LHCN-M2 (cell line): ENCODE measurements at places on chromosomes 1 and 21. TPM values are rescaled to one million over a fixed set of nuclear protein-coding genes. Genes with fewer than 3 reads are reported as not detected.
A peak's percentile ranks its signal among the peaks of the same experiment; 100 is the strongest.

GRCh38 chr1:244665771-244666217 lies 12.9 kb downstream of the DESI2 start:
- peak; percentile 84 for DNase-seq

The GJA9 gene
- not detected in 2 replicates for total RNA-seq

The S100B gene
- total RNA-seq: not detected in 2 replicates

- DNase-seq: no peak
Observed at GRCh38 chr1:6996371-6996770, 211.1 kb downstream of the CAMTA1 start.

DNA sequence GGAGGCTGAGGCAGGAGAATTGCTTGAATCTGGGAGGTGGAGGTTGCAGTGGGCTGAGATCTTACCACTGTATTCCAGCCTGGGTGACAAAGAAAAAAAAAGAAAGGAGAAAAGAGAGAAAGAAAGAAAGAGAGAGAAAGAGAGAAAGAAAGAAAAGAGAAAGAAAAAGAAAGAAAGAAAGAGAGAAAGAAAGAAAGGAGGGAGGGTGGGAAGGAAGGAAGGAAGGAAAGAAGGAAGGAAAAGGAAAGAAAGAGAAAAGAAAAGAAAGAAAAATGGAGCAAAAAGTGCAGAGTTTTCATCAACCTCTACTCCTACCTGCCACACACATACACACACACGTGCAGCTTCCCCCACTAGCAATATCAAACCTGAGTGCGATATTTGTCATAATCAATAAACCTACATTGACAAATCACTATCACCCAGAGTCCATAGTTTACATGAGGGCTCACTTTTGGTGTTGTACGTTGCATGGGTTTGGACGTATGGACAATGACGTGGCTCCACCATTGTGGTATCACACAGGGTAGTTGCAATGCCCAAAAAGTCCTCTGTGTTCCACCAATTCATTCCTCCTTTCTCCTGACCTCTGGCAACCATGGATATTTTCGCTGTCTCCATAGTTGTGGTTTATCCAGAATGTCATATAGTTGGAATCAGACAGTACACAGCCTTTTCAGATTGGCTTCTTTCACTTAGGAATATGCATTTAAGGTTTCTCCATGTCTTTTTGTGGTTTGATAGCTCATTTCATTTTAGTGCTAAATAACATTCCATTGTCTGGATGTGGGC lies 36.5 kb downstream of the EVA1C start:
- peak; percentile 37 for DNase-seq

DNA sequence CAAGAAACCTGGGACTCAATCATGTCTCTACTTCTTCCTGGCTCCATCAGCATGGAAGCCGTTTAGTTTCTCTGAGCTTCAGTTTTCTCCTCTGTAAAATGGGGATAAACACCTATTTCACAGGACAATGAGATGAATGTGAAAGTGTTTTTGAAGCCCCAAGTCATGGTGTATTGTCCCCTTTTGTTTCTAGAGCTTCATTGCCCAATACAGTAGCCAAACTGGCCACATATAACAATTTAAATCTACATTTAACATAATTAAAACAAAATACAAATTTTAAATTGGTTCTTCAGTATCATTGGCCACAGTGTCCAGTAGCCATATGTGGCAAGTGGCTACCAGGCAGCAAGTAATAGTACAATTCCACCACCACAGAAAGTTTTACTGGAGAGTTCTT lies 2.3 kb upstream of the EFCAB14 start:
- DNase-seq: no peak

DNA sequence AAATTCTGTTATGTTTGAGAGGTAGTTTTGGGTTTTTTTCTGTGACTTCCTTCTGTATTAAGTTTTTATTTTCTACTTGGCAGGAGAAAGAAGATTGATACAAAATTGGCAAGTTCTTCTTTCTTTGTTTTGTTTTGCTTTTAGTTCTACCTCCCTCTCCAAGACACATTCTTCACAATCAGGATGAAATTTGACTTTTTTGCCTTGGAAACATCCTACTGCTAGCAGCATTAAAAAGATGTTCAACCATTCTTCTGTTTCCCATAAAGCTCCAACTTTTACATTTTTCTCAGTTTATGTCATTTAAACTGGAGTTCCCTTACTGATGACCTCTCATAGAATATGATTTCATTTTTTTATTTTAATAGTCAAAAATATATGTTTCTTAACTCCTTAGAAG lies 234.8 kb downstream of the NCAM2 start:
- DNase-seq: no peak

The SNRPE gene
- total RNA-seq: 56.7 and 59.2 TPM in 2 replicates

The IL22RA1 gene
- total RNA-seq: not detected in 2 replicates

- DNase-seq: no peak
Observed at GRCh38 chr1:113369040-113369439, 21.3 kb upstream of the MAGI3 start.

The SPSB1 gene
- total RNA-seq: 28.9 and 34.0 TPM in 2 replicates

DNA sequence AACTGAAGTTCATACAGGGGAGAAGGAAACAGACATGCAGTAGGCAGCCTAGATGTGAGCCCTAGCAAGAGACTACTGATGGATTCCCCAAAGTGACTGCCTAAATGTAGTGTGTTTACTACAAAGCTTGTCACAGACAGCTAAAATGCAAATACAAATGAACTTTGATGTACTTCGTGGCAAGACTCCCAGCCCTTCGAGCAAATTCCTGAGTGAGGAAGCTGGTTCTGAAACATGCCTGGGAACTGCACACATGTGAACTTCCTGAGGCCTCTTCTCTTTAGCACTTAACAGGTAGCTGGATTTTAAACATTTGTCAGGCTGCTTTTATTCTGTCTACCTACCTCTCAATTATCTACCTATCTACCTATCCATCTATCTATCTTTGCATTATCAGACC lies 6.7 kb upstream of the IRF2BP2 start:
- DNase-seq: peak; percentile 26

- no peak for DNase-seq
Observed at GRCh38 chr21:28133116-28133515, 859.6 kb downstream of the LTN1 start.

- DNase-seq: peak; percentile 60
Observed at GRCh38 chr1:199223936-199224335, 585.1 kb downstream of the PTPRC start.

The ANGPTL1 gene
- 2.0 and 3.7 TPM in 2 replicates for total RNA-seq

- DNase-seq: no peak
Observed at GRCh38 chr1:191528275-191528674, 630.0 kb upstream of the RGS18 start.

The FAM229A gene
- total RNA-seq: 2.0 and 5.2 TPM in 2 replicates

GRCh38 chr1:221708076-221708571 lies 33.8 kb downstream of the DUSP10 start:
- peak; percentile 94 for DNase-seq

GRCh38 chr1:23422241-23422877 lies 2.2 kb downstream of the TCEA3 start:
- peak; percentile 66 for DNase-seq

The TACSTD2 gene
- not detected in 2 replicates for total RNA-seq

The CFAP141 gene
- total RNA-seq: not detected in 2 replicates

DNA sequence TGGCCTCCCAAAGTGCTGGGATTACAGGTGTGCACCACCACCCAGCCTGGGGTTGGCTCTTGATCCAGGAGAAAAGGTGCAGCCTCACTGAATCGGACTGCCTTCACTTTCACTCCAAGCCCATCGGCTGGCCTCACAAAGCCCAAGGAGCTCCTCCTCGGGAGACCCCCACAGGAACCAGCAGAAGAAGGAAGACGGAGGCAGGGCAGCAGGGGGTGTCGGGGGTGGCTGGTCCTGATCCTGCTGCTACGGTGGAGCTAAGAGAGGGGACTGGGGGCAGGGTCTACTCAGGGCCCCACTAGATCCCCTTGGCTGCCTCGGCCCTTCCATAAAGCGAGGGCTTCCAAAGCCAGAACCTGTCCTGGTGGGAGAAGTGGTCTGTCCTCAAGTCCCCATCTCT lies 93.9 kb downstream of the STUM start:
- DNase-seq: no peak

DNA sequence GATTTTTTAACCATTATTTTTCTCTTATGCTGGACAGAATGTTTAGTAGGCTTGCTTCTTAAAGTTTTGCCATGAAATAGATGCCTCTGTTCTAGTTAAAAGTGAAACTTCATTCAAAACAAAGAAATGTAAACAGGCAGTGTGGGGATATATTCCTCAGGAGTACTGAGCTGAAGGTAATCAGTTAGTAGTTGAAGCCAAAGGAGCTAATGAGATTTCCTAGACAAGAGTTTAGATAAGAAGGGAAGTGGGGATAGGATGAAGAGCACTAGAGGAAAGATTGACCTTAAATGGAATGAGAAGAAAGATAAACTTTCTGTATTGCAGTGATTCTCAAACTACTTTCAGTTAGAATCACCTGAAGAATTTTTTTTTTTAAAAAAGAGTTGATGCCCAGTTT lies 23.9 kb downstream of the PRRC2C start:
- no peak for DNase-seq

DNA sequence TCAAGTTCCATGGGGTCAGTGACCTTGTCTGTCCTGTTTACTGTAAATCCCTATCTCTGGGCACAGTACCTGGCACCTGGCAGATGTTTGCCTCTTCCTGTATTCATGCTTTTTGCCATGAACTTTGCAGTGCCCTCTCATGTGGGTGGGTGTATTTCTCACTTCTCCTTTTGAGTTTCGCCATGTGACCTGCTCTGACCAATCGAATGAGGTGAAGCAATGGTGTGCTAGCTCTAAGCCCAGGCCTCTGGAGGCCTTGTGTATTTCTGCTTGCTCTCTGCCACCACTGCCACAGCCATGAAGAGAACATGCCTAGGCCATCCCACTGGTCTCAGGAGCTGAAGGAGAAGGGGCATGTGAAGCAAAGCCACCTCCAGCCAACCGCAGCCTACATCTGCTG lies 185.5 kb upstream of the ZC3H12A start:
- DNase-seq: no peak

The FBLIM1 gene
- 10.3 and 10.4 TPM in 2 replicates for total RNA-seq

GRCh38 chr1:117231748-117232373 lies 21.1 kb upstream of the VTCN1 start:
- no peak for DNase-seq

GRCh38 chr21:45417256-45417950 lies 12.4 kb downstream of the COL18A1 start:
- DNase-seq: peak; percentile 46

The NBPF20 gene
- 3.2 and 3.5 TPM in 2 replicates for total RNA-seq

The C1orf116 gene
- under 0.01 TPM in 1 of 2 replicates, not detected in the other for total RNA-seq

- no peak for DNase-seq
Observed at GRCh38 chr1:44526295-44527073, 121.4 kb downstream of the RNF220 start.

GRCh38 chr1:208731981-208732821 lies 488.0 kb upstream of the PLXNA2 start:
- DNase-seq: no peak

The PARP1 gene
- 118 and 139 TPM in 2 replicates for total RNA-seq

GRCh38 chr1:179079113-179079761 lies 2.6 kb upstream of the TOR3A start:
- DNase-seq: peak; percentile 79

The CRYAA gene
- total RNA-seq: not detected in 2 replicates

The DBT gene
- 3.4 and 3.7 TPM in 2 replicates for total RNA-seq

- DNase-seq: no peak
Observed at GRCh38 chr21:46152927-46153246, 2.5 kb downstream of the FTCD start.

- peak; percentile 25 for DNase-seq
Observed at GRCh38 chr1:241391926-241392710, 35.1 kb upstream of the RGS7 start.

- DNase-seq: peak; percentile 58
Observed at GRCh38 chr1:15218287-15219279, 28.4 kb upstream of the FHAD1 start.

- DNase-seq: no peak
Observed at GRCh38 chr21:46386734-46387088, 62.8 kb downstream of the PCNT start.

- no peak for DNase-seq
Observed at GRCh38 chr1:46554597-46555381, 3.3 kb upstream of the KNCN start.

The STRIP1 gene
- total RNA-seq: 41.2 and 46.2 TPM in 2 replicates

The CLCA2 gene
- total RNA-seq: 0.23 and 0.26 TPM in 2 replicates

DNA sequence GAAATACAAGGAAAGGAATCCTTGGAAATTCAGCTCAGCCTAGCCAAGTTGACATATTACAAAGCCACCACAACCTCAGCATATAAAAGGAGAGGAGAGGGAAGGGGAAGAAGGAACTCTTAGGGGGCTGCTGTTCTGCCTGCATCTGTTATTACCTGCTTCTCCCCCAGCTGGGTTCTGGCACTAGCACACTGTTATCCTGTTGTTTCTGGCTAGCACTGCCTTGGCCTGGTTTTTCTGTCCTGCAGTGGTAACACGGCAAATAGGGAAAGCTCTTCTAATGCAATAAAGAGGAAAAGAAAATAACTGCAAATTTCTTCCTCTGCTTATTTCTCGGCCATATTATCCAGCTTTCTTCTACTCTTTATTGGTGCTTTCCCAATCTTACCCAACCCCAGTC lies 16.5 kb upstream of the VCAM1 start:
- no peak for DNase-seq

DNA sequence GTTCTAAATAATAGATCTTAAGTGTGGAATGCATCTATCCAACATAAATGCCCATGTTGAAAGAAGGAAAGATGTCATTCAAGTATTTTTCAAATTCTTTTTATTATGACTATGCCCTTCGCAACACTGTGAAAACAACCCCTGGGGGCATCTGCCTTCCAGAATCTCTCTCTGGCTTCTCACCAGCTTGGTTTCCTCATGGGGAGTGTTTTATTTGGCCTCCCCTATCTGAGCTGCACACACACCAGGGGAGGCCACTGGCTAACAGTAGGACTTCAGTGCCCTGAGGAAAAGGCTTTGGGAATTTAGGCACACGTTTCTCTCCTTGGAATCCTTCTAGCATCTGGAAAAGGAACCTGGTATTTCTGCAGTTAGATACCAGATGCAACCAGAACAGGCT lies 130.6 kb downstream of the EDEM3 start:
- DNase-seq: no peak

DNA sequence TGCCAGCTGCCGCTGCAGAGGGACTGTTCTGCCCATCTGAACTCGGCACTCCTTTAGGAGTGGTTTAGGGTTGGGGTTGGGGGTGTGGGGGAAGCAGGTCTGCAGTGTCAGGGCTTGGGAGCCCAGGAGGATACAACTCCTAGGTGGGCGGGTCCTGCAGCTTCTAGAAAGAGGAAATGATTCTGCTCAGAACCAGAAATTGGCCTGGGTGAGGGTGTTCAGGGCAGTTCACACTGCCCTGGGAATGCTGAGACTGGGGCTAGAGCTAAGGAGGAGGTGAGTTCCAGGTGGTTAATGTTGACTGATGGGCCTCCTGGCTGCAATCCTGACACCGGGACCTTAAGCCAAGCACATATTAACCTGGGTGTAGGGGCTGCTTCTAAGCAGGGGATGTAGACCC lies 4.8 kb upstream of the SLC26A9 start:
- no peak for DNase-seq

GRCh38 chr21:45916011-45916840 lies 65.3 kb upstream of the COL6A1 start:
- peak; percentile 26 for DNase-seq

DNA sequence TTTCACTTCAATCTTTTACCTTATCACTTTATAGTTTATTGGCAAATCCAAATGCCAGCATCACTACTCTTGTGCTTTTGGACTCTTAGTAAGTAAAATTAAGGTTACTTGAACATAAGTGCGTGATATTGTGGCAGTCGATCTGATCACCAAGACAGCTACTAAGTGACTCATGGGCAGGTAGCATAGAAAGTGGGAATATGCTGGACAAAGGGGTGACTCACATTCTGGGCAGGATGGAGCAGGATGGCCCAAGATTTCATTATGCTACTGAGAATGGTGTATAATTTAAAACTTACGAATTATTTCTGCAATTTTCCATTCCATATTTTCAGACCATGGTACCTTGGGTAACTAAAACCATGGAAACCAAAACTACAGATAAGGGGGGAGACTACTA lies 120.2 kb downstream of the ROR1 start:
- DNase-seq: no peak

The CD2 gene
- not detected in 2 replicates for total RNA-seq

- DNase-seq: peak; percentile 69
Observed at GRCh38 chr1:110634455-110635311, 28.5 kb upstream of the KCNA2 start.
